ENCODE measurements at places on chromosomes 1 and 21.

DNA sequence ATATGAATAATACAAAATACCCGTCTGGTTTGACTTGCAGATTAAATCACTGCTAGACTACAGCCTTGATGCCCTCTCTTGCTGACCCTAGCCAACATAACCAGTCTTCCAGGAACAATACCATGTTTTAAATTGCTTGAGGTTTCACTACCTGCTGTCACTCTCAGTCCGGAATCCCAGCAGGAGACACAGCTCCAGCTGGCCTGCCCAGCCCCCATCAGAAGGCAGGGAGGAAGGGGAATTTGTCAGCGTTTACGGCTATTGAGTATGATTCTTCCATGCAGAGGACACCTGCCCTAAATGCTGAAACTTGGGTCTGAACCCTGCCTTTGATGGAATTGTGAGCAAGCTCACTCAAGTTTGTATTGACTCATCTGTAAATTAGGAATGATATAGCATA is 33.0 kb downstream of the ZNF496 start:
- no peak for DNase-seq

- DNase-seq = peak; percentile 21
These were observed 86.2 kb downstream of the NGF start for GRCh38 chr1:115251856-115252255.

- no peak for DNase-seq
These were observed 1.7 kb downstream of the RCC2 start for GRCh38 chr1:17437580-17438317.

DNA sequence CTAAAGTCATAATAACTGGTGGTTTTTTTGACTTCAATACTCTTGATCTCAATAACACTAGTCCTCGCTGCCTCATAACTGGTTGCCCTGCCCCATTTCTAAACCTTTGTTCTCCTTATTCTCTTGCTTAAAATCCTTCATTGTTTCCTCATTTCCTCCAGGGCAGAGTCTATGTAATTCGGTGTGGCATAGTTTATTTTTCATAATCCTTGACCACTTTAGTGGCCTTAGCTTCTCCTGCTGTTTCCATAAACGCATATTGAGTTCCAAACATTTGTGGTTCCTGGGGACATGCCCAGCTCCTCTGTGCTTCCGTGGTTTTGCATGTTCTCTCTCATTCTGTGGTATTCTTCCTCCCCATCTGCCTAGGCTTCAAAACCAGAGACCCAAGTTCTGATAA is 19.0 kb upstream of the TLCD4 start:
- DNase-seq = no peak

GRCh38 chr21:14560555-14560954 is 14.4 kb upstream of the SAMSN1 start:
- DNase-seq = no peak

- no peak for DNase-seq
These were observed 1.2 kb upstream of the CAMK2N1 start for GRCh38 chr1:20487236-20487590.

DNA sequence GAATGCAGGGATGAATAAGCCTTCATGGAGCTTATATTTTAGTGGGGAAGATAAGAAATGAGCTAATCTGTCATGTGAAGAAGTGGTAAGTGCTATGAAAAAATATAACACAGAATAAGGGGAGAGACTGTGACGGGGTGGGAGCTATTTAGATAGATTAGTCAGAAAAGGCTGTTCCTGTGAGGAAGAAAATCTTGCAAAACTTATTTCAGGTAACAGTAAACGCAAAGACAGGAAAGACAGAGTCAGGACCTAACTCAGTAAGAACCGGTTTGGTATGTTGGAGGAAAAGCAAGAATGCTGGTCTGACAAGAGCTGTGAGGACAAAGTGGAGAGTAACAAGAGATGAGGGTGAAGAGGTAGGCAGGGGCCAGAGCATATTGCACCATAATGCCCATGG is 22.0 kb downstream of the GNAI3 start:
- no peak for DNase-seq

- DNase-seq = no peak
These were observed 301.2 kb downstream of the DUSP10 start for GRCh38 chr1:221440658-221441057.

GRCh38 chr1:202200112-202200548 is 6.5 kb downstream of the LGR6 start:
- DNase-seq = no peak

- no peak for DNase-seq
These were observed 3.2 kb upstream of the MYOC start for GRCh38 chr1:171655746-171656116.

GRCh38 chr1:243735457-243735856 is 114.6 kb downstream of the AKT3 start:
- DNase-seq = no peak

- DNase-seq = no peak
These were observed 71.2 kb upstream of the CNN3 start for GRCh38 chr1:94998114-94998513.

GRCh38 chr1:233105225-233105624 is 154.8 kb downstream of the NTPCR start:
- DNase-seq = no peak

- DNase-seq = no peak
These were observed 28.8 kb downstream of the MEF2D start for GRCh38 chr1:156471496-156472490.

GRCh38 chr1:176768532-176768931 is 305.6 kb downstream of the PAPPA2 start:
- no peak for DNase-seq

- no peak for DNase-seq
These were observed 58.7 kb upstream of the APOBEC4 start for GRCh38 chr1:183711741-183712361.

- DNase-seq = no peak
These were observed 143.0 kb downstream of the MRPL39 start for GRCh38 chr21:25464275-25464674.

DNA sequence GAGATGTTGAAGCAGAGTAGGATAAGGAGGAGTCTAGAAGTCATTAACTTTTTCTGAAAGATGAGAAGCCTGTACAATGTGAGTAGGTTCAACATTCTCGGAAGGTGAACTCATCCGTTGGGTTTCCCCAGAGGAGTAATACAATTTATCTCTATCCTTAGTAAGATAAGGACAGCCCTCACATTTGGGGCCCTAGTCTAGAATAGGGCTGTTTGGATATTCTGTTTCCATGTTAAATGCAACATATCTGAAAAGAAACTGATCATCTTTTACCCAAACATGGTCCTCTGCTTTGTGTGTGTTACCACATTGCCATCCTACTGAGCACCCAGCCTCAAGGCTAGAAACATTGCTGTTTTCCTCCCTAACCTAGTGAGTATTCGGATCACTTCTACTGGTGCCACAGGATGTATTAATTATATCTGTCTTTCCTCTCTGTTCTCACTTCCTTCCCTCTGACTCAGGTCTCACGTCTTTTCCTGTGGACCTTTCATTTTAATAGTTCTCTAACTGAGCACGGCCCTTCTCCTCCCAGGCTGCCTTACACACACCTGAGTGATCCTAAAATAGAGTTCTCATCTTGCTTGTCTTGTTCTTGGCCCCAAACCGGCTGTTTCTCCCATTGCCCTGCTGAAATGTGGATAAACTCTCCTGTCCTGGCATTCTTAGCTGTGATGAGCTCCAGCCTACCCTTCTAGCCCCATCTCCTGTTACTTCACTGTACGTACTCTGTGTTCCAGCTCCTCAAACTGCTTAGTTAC is 91.7 kb downstream of the CDC14A start:
- no peak for DNase-seq

GRCh38 chr1:227914801-227915563 is 32.8 kb downstream of the WNT9A start:
- DNase-seq = no peak

DNA sequence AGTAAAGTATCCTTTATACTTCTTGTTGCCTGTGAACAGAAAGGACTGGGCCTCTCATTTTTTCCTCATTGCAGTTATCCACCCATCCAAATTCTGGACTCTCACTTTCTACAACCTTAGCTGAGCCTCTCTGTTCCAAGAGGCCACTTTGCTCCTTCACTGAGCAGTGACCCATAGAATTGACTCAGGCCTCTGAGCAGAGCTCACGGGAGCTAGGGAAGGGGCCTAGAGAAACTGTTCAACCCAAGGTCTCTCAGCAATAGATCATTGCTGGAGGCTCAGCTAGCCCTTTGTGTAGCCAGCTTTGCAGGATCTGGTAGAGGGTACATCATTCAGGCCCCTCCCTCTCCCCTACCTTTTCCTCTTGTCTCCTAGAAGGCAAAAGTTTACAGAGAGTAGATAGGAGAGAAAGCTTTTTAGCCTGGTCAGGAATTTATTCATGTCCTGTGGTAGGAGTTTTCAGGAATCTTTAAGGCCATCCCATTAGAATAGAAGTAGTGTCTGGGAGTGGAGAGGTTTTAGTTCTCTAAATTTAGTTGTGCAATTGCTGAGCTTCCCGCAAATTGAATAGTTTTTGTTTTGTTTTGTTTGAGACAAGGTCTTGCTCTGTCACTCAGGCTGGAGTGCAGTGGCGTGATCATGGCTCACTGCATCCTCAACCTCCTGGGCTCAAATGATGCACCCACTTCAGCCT is 6.7 kb downstream of the INTS3 start:
- DNase-seq = no peak

DNA sequence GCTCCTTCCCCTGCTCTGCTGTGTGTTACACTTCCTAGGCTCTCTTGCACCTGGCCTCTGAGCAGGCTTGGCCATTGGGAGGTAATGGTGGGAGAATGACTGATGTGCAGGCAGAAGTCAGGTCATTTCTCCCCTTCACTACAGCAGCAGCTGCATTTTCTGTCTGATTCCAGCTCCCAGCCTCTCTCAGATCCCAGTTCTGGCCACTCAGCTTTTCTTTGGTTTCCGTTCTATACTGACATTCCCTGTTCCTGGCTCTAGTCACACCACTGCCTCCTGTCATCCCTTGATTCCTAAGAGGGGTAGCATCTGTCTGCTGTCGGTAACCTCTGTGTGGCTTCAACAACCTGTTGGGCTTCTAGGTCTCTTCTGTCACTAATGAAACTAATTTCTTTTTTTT is 127.7 kb upstream of the HOOK1 start:
- no peak for DNase-seq

- DNase-seq = no peak
These were observed 22.4 kb upstream of the CD34 start for GRCh38 chr1:207933205-207933800.

DNA sequence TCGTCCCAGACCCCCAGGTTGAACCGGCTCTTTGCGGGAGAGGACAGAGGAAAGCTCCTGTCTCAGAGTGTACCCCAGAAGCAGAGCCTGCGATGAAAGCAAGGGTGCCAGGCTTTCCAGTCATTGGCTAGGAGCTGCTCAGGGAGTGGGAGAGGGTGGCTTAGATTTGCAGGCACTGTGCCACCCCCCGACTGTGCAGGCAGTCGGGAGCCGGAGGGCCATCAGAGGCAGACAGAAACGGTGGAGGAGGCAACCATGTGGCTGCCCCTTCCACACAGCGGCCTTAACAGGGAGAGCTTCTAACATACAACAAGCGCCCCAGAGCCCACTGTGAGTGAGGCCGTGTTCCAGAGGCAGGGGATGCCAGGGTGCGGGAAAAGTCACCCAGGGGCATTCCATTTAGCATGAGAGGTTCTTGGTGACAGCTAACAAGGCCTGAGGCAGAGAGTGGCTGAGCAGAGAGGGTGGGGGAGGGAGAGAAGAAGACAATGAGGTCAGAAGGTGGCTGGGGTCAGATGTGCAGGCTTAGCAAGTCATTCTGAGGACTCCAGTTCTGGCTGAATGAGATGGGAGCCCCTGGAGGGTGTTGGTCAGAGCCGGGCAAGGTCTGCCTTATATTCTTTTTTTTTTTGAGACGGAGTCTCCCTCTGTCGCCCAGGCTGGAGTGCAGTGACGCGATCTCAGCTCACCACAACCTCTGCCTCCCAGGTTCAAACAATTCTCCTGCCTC is 9.5 kb upstream of the C1orf167 start:
- no peak for DNase-seq

GRCh38 chr1:234737967-234738314 is 128.0 kb upstream of the IRF2BP2 start:
- no peak for DNase-seq

GRCh38 chr1:150567341-150567716 is 12.1 kb downstream of the MCL1 start:
- no peak for DNase-seq

GRCh38 chr21:40334159-40334558 is 466.9 kb downstream of the PCP4 start:
- no peak for DNase-seq

DNA sequence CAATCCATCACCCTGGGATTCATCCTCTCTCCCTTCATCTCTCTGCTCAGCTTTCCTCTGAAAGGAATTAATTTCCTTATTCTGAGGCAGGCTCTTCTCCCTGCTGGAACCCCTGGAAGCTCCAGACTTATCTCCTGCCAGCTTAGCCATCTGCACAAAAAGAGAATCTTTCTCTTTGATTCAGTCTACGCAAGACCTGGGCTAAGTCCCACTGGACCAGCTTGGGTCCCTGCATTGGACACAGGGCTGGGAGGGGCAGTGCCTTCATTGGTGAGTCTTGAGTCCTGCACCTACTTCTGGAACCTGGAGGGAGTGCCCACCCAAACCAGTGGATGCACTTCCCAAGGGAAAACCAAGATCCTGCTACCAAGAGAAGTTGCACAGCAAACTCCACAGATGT is 271.7 kb upstream of the CSF3R start:
- no peak for DNase-seq

DNA sequence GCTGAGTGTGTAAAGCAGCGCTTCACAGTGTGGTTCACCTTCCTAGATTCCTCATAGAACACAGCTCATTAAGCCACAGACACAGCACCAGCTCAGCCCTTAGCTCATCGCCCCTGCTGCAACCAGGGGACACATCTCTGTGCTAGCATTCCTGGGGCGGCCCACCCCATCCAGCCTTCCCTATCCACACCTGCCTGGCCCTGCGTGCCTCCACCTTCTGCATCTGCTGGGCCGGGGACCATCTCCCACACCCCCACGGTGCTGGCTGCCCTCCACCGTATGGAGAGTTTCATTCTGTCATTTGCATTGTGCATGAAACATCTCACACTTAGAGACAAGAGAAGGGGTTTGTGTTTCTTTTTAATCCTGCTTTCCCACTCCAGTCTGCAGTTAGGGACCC is 35.8 kb upstream of the PRSS38 start:
- no peak for DNase-seq

DNA sequence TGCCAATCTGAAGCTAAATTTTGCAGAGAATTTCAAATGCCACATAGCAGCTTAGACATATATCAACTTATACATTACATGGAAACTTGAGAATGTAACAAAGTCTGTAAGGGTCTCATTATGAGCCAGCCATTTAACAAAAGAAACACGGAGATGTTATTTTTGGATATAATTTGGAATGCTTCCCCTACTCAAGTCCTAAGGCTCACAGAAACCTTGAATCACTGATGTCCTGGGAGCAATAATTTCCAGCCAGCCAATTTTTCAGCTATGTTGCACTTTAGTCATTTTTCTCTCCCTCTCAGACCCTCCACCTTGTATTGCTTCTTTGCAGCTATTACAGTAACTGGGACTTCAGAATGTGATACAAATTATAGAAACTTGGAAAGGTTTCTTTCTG is 56.9 kb downstream of the EIF2B3 start:
- no peak for DNase-seq

DNA sequence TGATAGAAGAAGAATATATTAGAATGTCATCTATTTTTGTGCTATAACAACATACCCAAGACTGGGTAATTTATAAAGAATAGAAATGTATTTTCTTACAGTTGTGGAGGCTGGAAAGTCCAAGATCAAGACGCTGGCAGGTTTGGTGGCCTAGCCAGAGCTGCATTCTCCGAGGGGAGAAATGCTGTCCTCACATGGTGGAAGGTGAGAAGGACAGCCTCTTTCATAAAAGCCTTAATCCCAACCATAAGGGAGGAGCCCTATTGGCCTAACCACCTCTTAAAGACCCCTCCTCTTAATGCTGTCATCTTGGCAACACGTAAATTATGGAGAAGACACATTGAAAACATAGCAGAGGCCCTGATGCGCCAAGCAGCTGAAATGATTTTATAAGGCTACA is 60.1 kb upstream of the KAZN start:
- no peak for DNase-seq
